ENCODE measurements at places on chromosomes 4 and X.

DNA sequence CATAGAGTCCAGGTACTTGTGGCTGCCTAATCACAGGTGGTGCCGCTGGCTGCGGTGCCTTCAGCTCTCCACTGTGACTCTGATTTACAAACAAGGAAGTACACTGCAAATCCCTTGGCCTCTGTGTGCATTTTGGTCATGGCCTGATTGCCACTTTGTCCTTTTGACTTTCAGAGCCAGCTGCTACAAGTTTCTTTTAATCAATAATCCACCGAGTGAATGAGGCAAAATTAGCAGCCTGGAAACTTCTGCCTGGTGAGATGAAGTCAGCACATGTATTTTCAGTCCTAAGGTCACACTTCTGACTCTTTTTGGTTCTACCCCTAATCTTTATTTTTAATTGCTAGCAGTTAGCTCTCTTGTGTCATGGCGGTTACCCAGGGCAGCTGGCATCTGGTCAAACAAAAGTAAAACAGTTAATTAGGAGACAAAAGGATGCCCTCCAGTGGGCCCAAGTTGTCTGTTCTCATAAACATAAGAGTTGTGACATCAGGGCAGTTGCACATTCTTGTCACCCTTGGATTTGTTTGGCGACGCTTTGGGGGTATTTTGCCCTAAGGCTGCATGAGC, 62.3 kb upstream of the LNX1 start:
- no peak for DNase-seq

DNA sequence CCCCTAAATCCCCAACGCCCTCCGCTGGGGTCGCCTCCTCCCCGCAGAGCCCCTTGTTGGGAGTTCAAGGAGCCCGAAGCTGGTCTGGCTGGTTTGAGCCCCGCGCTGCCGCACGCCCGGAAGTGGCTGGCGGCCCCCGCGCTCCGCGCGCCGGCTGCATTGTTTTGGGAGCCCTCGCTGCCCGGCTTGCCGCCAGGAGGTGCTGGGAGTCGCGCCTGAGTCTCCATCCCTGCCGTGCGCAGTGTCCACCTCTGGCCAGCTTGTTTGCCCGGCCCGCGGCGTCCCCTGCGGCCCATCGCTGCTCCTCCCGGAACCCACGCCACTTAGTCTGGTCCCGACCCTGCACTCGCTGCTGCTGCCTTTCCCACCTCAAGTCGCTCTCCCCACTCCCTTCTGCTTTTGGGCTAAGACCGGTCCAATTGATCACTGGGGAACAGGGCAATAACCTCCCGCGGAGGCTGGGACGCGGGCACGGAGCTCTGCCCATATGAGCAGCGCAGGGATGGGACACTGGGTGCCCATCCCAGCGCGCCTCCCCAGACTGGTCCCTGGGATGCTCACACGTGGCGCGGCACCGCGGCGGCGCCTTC, 2.2 kb upstream of the SFRP2 start:
- DNase-seq: peak; percentile 55

- DNase-seq: no peak
Observed at GRCh38 chr4:160265014-160265413, 1162.1 kb downstream of the RAPGEF2 start.

GRCh38 chrX:40177942-40178715, 80.4 kb upstream of the BCOR start:
- no peak for DNase-seq

DNA sequence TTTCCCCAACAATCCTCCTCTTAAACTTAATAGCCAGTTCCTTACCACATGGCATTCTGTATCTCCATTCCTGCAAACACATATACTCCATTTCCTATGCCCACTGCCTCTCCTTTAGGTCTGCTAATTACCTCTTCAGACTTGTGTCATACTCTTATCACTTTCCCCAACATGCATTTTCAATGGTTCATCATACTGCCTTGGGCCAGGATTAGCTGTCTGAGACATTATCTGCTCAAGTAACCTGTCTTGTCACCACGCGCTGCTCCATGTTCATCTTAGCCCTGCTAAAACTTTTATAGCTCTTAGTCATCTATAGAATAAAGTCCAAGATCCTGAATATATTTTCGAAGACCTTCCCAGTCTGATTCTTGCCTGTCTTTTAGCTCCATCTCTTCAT, 224.1 kb upstream of the GK2 start:
- DNase-seq: no peak

DNA sequence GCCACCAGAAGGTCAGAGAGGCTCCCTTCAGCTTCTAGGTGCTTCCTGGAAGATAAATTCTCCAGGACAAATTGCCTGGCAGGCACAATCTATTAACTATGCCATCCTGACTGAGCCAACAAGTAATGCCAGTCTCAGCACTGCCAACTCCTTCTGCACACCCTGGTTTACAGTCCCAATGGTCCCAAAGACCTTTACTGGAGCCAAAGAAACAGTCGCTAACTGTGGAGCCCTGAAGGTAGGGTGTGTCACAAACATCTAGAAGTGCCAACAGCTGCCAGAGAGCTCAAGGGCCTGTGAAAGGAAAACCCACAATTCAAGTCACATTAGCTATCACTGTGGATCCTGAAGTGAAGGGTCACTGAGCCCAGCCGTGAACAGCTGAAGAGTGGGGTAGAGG, 34.9 kb upstream of the CITED1 start:
- no peak for DNase-seq

DNA sequence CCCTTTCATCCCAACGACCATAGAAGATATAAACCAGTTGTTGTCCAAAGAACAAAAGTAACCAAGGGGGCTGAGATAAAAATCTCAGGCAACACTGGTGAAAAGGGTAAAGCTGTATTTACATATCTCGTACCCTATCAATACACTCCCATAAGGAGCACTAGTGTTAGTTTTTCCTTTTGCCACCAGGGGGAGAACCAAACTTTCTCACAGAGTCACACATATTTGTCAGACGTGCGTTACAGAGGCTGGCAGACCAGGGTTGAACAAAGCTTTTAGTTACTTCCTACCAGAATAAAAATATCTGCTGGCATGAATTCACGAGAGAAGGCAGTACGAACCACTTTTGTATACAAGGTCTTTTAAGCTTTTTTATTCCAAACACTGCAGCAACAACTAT, 88.3 kb downstream of the AMELX start:
- DNase-seq: peak; percentile 23

GRCh38 chr4:154065368-154065767, 276.5 kb upstream of the SFRP2 start:
- no peak for DNase-seq
